ENCODE measurements at places on chromosomes 4 and X.

GRCh38 chr4:180751009-180751408 lies 1492.2 kb upstream of the TENM3 start:
- no peak for DNase-seq

- DNase-seq = peak; percentile 14
Observed at GRCh38 chrX:11836284-11836683, 78.2 kb downstream of the MSL3 start.

DNA sequence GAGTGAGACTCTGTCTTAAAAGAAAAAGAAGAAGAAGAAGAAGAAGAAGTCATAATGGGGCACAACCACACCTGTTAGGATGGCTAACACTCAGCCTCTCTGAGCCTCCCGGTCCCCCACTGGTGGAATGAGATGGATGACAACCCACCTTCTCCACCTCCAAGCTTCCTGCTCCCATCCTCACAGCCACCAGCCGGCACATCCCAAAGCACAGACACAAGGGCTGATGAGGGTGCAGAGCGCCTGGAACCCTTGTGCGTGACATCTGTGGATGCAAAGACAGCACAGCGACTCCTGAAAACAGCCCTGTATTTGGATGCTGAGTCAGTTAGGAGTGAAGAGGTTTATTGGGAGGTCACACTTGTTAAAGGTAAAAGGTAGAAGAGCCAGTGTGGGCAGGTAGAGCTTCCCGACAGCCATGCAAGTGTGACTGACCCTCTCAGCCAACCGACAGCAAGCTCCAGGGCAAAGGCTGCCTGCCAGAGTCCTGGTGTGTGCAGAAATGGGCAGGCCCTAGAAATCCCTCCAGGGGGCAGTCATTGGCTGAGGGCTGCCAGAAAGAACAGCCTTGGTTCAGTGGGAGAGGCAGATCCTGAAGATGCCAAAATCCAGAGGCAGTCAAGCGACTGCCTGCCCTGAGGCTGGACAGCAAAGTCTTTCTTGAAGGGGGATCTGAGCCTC lies 26.6 kb upstream of the MAN2B2 start:
- DNase-seq = peak; percentile 18

GRCh38 chr4:77201343-77201742 lies 44.3 kb downstream of the CCNG2 start:
- DNase-seq = no peak

DNA sequence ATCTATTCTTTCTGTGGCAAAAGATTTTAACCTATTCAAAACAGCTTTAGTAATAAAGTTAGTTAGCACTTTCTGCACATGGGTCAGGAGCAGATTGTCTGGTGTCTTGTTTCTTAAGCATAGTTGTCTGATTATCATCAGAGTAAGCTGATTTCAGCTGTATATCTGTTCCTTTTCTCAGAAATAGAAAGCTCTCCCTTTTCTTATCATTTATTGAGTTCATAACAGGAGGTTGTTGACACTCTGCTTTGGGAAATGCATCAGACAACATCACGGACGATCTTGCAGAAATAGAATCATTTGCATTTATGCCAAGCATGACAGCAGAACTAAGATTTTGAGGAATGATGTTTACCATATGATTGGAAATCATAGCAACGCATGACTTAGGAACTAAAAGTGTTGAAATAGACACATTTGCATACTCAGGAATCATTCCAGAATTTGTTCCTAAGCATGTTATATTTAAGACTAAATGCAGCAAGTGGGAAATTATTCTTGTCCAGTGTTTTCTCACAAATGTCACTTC lies 66.7 kb downstream of the RBMX2 start:
- no peak for DNase-seq

- DNase-seq = no peak
Observed at GRCh38 chr4:146265950-146266490, 51.7 kb downstream of the REELD1 start.

GRCh38 chrX:68895778-68896177 lies 67.0 kb downstream of the EFNB1 start:
- no peak for DNase-seq

DNA sequence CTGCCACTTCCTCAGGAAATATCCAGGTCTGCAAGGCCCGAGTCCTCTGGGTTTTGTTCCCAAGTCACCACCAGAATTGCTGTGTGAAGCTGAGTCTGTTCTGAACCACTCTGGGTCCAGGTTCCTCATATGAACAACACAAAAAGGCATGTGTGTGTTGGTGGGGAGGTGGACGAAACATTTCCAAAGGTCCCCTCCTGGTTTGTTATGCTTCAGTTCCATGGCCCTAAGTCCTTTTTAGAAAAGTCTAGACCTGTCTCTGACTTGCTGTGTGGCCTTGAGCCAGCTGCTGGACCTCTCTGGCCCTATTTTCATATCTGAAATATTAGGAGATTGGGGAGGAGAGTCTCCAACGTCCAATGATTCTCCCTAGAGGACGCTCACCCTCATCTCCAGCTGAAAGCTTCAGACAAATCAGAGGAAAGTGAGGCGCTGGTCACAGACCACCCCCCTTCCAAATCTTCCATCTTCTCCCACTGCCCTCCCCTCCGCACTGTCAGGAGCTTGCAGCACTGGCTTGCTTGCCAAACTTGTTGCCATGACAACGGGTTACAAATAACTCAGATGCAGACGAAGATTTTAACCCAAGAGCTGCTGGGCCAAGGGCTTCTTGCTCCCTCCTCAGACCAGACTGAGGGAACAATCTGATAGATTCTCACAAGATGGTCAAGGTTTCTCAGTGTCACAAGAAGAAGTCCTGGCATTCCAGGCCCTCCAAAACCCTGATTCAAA lies 64.5 kb downstream of the SMC1A start:
- DNase-seq = no peak

- DNase-seq = no peak
Observed at GRCh38 chr4:31620476-31620875, 900.3 kb downstream of the PCDH7 start.

DNA sequence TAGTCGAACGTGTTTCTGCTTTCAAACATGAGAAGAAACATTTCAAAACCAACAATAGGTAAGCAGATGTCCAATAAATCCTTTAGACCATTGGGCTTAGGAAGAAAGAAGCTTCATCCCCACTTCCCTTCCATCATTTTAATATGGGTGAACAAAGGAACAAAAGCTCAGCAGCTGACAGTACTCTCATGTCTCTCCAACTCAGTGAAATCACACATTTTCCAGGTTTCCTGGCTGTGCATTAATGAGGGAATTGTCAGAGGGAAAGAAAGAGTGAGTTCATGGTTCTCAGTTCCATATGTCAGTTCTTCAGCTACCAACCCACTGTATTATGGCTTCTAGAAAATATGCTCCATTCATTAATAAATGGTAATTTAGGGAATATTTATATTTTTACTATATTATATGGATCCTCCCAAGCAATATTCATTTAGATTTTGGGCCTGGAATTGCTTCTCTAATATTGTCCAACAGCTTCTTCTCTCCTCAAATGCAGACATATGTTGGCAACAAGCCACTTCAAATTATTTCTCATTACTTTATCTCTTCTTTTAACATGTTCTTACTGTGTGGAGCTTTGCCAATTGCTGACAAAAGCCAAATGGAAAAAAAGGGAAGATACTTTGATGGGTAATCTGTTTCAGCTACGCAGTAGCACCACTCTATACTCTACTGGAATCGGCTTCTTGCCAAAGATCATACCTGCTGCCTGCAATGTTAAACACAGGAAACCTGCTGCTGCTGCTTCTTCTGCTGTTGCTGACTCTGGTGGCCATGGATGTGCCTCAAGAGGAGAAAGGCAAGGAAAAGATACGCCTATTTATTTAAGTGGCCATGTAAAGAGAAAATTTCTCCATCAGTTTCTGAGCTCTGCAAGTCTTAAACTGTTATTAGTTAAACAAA lies 1757.6 kb downstream of the ARAP2 start:
- DNase-seq = no peak

- no peak for DNase-seq
Observed at GRCh38 chr4:56512166-56512565, 6.6 kb downstream of the ARL9 start.

- no peak for DNase-seq
Observed at GRCh38 chr4:76212851-76213414, 691 bp downstream of the SCARB2 start.

DNA sequence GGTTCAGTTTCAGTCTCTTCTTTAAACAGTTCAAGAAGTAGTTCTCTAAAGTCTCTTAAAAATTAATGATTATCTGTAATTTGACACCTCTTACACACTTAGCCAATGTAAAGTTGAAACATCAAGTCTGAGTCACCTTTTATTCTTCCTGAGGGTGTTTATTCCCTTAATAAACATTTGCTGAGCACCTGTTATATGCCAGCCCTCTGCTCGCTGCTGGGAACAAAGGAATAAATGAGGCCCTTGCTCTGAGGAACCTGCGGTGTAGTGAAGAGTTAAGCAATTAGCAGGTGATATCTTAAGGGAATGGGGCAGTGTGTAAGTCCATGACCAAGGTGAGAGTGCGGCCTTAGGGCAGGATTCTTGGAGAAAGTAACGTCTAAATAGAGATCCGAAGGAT lies 5.2 kb upstream of the NDNF start:
- no peak for DNase-seq

DNA sequence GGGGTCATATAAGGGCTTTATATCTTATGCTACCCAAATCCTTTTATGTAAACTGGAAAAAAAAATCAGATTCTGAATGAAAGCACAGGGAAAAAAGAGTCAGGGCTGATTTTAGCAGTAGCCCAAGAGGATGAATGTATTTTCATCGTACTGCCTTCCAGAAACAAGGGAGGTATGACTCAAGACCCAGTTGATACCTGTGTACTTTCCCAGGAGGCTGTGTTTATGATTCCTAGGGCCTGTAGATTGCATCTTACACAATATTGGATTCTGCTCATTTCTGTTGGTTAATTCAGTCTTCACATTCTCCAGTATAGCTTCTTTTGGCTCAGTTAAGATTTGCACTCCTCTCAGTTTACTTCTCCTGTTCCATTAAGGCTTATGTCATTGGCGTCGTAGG lies 127.9 kb upstream of the LIMCH1 start:
- no peak for DNase-seq

DNA sequence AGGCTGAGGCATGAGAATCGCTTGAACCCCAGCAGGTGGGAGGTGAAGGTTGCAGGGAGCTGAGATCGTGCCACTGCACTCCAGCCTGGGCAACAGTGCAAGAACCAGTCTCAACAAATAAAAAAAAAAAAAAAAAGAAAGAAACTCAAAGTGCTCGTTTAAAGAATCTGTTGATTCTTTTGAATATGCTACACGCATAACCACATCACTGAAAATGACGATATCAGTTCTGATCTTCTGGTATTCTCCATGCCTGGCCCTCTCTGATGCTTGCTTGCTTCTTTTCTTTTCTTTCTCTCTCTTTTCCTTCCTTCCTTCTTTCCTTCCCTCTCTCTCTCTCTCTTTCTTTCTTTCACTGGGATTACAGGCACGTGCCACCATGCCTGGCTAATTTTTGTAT lies 7.3 kb downstream of the AVPR2 start:
- no peak for DNase-seq

- DNase-seq = no peak
Observed at GRCh38 chr4:147059064-147059731, 113.5 kb upstream of the TTC29 start.

DNA sequence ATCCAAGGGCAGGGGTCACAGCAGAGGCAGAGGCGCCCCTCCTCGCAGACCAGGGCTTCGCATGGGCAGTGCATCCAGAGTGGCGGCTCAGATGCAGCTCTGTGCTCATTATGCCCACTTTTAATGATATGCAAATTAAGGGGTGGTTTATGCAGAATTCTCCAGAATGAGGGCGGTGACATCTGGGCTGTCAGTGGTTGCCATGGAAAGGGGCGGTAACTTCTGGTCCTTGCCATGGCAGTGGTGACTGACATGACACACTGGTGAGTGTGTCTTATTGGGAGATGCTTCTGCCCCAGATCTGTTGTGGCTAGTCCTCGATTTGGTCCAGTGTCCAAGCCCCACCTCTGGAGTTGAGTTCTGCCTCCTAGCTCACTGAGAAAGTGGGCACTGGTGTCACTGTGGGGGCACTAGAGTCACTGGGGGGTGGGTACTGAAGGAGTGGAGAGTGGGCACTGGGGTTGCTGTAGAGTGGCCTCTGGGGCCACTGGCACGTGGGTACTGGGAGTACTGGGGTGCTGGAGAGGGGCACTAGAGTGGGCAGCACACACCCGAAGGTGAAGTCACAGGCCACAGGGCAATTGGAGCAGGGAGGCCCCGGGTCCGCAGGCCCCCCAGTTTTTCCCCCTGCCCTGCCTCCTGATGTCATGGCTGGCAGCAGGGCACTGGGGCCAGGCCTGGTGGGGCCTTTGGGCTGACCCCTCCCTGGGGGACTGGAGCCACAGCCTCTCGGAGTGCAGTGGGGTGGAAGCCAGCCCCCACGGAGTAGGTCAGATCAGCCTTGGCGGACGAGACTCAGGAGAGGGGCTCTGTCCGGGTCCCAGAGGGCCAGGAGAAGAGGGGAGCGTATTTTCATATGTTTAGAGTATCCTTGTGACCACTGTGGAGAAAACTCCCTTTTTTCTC lies 98.6 kb upstream of the NKX1-1 start:
- DNase-seq = no peak

GRCh38 chrX:3370656-3371055 lies 24.2 kb upstream of the MXRA5 start:
- no peak for DNase-seq

DNA sequence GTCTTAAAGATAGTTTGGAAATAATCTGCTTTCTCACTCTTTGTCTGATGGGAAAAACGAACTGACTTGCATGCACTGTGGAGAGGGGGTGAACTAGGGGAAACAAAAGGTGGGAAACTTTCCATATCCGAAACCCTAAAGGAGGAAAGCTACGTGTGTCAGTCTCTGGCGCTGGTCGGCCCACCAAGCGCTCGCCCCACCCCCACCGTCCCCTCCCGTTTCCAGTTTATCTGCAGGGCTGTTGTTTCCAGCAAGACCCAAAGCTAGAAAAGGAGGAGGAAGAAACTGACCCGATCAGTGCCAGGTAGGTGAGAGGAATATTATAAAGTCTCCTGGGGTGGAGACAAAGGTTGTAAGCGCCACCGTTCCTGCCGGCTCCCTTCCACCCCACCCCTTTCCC lies 552 bp downstream of the TCEAL9 start:
- DNase-seq = no peak

DNA sequence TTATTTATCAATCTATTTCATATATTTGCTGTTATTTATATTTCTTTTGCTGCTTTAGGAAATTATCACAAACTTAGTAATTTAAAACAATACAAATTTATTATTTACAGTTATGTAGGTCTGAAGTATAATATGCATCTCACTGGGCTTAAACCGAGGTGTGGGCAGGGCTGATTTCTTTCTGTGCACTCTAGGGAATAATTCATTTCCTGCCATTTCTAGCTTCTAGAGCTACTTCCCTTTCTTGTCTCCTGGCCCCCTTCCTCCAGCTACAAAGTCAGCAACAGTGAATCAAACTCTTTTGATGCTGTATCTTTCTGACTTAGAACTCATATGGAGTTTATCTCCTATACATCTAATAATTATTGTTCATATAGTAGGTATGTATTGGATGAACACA lies 303.5 kb upstream of the ARSJ start:
- no peak for DNase-seq

- no peak for DNase-seq
Observed at GRCh38 chr4:43275779-43276178, 383.3 kb downstream of the GRXCR1 start.

- no peak for DNase-seq
Observed at GRCh38 chrX:87337267-87337666, 180.3 kb upstream of the KLHL4 start.

GRCh38 chr4:156197216-156197615 lies 243.6 kb upstream of the CTSO start:
- DNase-seq = no peak

- no peak for DNase-seq
Observed at GRCh38 chr4:185700048-185700447, 111.9 kb downstream of the SORBS2 start.

- DNase-seq = no peak
Observed at GRCh38 chr4:183355405-183355804, 33.2 kb upstream of the CLDN24 start.

All from kidney capillary endothelial cell (primary cell).